ENCODE measurements at places on chromosomes 7 and 10. TPM values are rescaled to one million over a fixed set of nuclear protein-coding genes. Genes with fewer than 3 reads are reported as not detected.
A peak's percentile ranks its signal among the peaks of the same experiment; 100 is the strongest.

- no peaks in the 10 kb centered on the region for H3K27me3 ChIP-seq
- no peak for DNase-seq
- H3K27ac ChIP-seq, result no peak overlapping the region
- peaks cover 46% of the 10 kb centered on the region for H3K36me3 ChIP-seq
- H3K4me1 ChIP-seq, result no peaks in the 10 kb centered on the region
Measured at GRCh38 chr7:107758667-107759066, 14.7 kb downstream of the CBLL1 start.

DNA sequence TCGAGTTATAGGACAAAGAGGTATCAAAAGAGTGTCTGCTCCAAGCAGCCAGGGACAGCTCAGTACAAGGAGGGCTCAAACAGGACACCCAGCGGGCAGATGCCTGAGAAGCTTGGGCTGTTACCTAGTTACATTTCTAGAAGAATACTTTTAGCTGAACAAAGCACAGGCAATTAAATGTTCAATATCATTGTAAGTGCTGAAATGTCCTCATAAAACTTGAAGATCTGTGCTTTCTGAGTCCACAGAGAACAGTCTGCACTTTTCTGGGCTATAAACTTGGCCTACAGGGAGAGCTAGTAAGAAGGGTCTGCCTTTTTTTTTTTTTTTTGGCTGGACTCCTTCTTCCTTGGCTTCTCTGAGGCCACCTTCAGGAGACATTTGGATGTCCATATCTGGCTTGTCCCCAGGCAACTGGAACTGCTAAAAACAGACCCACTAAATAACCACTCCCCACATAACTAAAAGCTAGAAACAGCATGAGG is 123.2 kb downstream of the SLC16A9 start:
- no peaks in the 10 kb centered on the region for H3K4me1 ChIP-seq
- no peaks in the 10 kb centered on the region for H3K36me3 ChIP-seq
- H3K27me3 ChIP-seq, result no peaks in the 10 kb centered on the region
- H3K4me3 ChIP-seq, result no peak overlapping the region

HGF gene
- 41.3 TPM for total RNA-seq

- H3K4me1 ChIP-seq, result peaks cover 40% of the 10 kb centered on the region
- DNase-seq, result no peak
- peak overlapping the region; percentile 60 for H3K27ac ChIP-seq
Measured at GRCh38 chr7:28573651-28574301, 161.5 kb downstream of the CREB5 start.

GRCh38 chr10:10530313-10530712 is 487.4 kb upstream of the CELF2 start:
- H3K4me1 ChIP-seq, result no peaks in the 10 kb centered on the region
- no peak for DNase-seq
- H3K4me3 ChIP-seq, result no peak overlapping the region
- H3K36me3 ChIP-seq, result no peaks in the 10 kb centered on the region
- H3K27ac ChIP-seq, result no peak overlapping the region

Data from osteoblast (primary cell).